Activated T-helper 1 cell treated with Interleukin-2 at 50 U/mL for 16 hours (primary cell): ENCODE measurements at places on chromosomes 13 and 19.

- DNase-seq = no peak
Measured at GRCh38 chr13:33229446-33230177, 55.9 kb downstream of the STARD13 start.

- no peak for DNase-seq
Measured at GRCh38 chr13:60562096-60562780, 165.2 kb downstream of the TDRD3 start.

DNA sequence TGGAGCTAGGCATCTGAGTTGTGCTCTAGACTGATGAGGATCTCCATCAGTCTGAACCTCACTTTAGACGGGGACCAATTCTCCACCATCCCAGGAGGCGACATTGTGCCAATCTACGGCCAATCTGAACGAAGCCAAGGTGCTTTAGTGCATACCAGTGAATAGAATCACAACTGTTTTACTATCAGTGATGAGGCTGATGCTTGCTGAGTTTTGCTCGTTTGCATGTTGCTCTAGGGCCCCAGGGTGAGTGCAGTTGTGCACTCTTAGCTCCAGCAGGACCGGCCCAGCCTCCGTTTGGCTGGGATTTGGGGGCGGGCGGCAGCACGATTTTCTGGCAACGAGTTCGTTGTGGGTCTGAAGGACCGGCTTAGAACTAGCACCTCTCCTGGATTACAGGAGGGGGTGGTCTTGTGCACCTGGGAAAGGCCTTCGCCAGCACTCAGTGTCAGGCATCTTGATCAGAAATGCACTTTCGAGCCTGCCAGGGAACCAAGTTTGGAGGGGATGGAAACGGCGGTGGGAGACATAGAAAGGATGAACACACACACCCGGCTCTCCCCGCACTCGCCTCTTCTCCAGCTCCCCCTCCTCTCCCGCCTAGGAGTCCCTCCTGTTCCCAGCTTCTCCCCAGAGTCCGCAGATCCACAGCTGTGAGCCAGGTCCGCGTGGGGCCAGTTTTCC, 4.4 kb downstream of the GSX1 start:
- DNase-seq = no peak

GRCh38 chr19:1409204-1410005, 2.0 kb downstream of the DAZAP1 start:
- DNase-seq = no peak

GRCh38 chr19:23799321-23799720, 40.6 kb upstream of the ZNF681 start:
- DNase-seq = peak; percentile 15
